Kidney (tissue), 22 donors: ENCODE measurements at places on chromosomes 5 and 9. TPM values are rescaled to one million over a fixed set of nuclear protein-coding genes. Genes with fewer than 3 reads are reported as not detected.

DNA sequence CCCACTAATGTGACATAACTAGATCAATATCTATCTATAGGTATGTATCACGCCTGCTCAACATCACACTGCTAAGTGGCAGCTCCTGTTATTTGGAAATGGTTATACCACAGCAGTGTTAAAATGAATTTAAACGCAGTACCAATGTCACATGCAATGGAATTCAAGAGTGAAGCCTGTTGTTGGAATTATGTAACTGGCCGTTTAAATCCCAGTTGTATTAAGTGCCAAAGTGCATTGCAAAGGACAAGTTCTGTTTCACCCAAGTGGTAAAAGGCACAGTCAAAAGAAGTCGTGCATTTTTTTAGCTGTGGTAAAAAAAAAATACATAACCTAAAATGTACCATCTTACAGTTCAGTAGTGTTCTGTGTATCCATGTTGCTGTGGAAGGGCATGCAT, 4.3 kb downstream of the NTRK2 start:
- no peak for DNase-seq

DNA sequence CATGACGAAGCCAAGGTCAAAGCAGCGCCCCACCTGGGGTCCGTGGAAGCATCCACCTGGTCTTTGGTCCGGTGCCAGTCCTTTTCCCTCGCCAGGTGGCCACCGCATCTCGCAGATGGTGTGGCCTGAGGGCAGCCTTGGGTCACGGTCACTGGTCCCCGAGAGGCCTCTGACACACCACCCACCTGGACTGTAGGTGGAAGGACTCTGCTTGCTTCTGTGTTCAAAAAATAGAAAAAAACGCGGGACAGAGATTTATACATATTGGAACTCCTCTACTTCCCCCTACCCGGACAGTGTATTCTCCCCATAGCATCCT, 466 bp upstream of the TTC39B start:
- no peak for DNase-seq

DNA sequence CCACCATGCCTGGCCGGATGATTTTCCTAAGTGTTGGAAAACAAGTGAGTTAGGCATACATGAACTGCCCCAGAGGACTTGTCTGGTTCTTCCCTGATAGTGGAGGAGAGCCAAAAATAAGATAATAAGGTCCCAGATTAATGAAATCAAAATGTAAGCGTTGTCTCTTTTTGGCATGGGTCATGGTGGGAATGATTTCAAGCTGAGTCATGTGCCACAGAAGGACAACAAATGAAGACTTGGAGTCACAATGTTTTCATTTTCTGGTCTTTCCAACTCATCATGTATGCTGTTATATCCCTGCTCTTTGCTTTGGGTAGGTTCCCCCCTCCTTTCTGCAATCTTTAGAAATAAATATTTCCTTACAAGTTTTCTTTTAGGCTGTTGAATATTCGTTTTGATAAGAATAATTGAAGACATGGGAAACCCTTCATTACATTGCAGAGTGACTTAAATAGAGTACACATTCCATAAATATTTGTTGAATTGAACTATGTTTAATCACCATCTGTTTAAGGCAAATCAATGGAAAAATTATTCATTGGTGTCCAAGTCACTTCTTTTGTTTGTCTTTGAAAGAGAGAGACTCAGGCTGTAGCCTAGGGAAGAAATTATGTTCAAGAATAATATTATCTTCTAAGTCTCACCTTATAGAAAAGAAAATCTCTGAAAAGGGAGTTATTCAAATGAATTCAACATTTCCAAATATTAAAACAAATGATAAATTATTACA, 196.3 kb downstream of the CSNK1G3 start:
- no peak for DNase-seq

The KIAA0825 gene
- 5.4 TPM for total RNA-seq

The NFIL3 gene
- total RNA-seq: 31.3 TPM

GRCh38 chr5:171496456-171496855, 77.0 kb downstream of the FGF18 start:
- DNase-seq: no peak

DNA sequence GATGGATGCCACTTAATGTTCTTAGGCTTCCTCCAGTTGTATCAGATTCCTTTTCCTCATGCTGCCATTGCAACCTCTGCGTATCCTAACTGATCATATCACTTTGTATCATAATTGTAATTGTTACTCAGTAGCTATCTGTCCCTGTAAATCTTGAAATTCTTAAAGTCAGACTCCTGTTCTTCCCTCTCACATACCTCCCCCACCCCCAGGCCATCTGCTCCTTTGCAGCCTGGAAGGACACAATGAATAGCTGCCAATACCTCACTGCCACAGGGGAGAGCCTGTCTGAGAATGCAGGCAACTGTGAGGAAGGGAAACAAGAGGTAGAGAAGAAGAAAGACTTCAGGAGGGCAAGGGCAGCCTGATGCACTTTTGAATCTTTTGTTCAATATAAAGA, 228.5 kb downstream of the ENC1 start:
- no peak for DNase-seq
